ENCODE measurements at places on chromosomes 7 and 10. TPM values are rescaled to one million over a fixed set of nuclear protein-coding genes. Genes with fewer than 3 reads are reported as not detected.
A peak's percentile ranks its signal among the peaks of the same experiment; 100 is the strongest.

Gene ALOX5
- 480 TPM for total RNA-seq

Gene NUTM2A
- 0.14 TPM for total RNA-seq

Gene WDFY4
- 144 TPM for total RNA-seq

DNA sequence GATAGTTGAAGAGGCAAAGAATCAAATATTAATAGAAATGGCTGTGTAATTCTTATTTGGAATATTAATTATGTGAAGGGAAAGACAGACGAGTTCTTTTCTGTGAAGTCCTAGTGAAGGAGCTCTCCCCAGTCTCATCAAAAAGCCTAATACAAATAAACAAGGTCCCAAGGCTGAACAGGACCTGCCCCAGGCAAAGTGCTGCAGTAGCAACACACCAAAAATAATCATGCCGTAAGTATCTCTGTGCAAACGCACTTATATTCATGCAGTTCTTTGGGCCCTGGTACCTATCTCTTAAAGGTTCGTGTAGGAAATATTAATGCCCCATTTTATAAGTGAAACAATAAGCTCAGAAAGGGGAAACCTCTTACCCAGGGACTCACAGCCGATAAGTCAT is 12.2 kb upstream of the CHST15 start:
- DNase-seq, result no peak

Gene STK17A
- total RNA-seq, result 8.2 TPM

DNA sequence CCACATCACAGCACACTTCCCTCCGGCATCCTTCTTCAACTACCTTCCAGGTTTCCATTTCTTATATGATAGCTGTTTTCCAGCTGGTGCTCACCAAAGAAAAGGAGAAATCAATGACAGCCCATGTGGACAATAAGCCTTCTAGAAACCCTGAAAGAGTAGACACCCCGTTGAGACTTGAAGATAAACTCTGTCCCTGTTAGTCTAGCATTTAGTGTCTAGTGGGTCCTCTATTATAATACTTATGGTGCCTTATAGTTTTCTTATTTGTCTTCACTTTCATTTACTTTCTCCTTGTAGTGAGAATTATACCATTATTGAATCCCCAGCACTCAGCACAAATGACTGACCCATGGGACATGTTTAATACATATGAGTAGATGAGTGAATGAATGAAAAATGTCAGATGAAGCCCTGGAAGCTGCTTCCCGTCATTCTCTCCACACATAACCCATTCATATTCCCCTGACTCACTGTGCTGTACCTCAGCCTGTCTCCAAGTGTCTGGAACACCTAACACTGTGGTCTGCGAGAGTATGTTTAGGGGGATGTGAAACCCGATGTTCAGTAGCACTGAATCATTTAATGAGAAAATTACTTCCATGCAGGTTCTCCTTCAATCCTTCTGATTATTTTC is 377.6 kb downstream of the GPR158 start:
- no peak for DNase-seq

DNA sequence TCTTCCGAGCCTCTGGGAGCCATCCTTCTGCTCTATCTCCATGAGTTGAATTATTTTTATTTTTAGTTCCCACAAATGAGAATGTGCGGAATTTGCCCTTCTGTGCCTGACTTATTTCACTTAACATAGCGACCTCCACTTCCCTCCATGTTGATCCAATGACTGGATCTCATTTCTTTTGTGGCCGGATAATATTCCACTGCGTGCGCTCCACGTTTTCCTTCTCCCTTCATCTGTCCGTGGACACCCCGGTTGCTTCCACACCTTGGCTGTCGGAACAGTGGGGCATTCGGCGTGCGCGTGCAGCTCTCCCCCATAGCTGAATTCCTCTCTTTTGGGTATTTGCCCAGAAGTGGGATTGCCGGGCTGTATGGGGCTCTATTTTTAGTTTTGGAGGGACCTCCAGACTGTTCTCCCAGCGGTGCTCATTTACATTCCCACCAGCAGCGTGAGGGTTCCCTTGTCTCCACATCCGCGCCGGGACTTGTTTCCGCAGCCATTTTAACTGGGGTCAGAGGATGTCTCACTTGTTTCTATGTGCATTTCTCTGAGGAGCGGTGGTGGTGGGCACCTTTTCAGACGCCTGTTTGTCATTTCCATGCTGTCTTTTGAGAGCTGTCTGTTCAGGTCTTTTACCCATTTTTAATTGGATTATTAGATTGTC is 51.0 kb upstream of the SUN1 start:
- no peak for DNase-seq

DNA sequence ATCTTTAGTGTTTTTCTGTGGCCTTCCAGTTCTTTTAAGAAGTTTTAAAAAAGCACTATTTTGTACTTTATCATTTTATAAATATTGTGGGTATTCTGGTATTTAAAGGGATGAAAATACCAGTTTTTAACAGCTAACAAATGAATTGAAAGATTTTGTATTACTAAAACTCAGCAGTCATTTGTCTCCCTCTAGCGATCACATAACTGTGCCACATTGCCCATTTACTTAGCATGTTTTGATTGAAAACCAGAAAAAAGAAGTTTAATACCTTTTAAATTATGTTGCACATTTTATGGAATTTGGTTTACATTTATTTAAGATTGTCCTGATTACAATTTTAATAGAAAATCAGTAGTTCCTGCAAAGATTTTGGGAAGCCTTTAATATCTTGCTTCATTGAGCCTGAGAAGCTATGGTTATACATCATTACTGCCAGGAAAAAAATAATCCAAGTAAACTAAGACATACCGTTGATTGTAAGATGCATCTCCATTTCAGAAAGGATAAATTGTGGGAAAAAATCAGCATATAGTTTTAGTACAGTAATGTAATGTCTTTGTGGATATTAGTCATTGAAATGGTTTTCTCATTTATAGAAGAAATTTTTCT is 34.9 kb downstream of the TAX1BP1 start:
- DNase-seq, result peak; percentile 68

GRCh38 chr10:24193330-24193729 is 15.6 kb upstream of the KIAA1217 start:
- no peak for DNase-seq

- DNase-seq, result no peak
Observed at GRCh38 chr7:135459951-135460567, 49.8 kb downstream of the CNOT4 start.

Gene TEX47
- total RNA-seq, result not detected

Gene ZNF479
- not detected for total RNA-seq

- DNase-seq, result no peak
Observed at GRCh38 chr10:43250615-43251418, 16.0 kb downstream of the RASGEF1A start.

- DNase-seq, result no peak
Observed at GRCh38 chr10:90777621-90778020, 80.2 kb downstream of the HTR7 start.

DNA sequence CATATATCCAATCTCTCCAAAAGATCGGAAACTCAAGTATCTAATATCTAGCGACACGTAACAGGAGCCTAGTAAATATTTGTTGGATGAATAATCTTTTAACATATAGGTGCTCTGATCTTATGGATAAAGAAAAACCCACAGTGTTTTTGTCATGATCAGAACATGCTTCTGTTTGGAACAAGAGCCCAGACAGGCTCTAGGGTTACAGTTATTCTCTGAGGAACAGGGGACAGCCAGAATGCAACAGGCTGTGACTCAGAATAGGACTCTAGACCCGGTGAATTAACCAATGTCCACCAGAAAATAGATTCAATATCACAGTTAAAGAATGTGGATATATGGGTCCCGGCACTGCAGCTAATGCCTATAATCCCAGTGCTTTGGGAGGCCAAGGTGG is 296.1 kb upstream of the FZD8 start:
- DNase-seq, result no peak

Gene GJD4
- not detected for total RNA-seq

GRCh38 chr7:2713978-2714377 is 26.0 kb downstream of the AMZ1 start:
- DNase-seq, result no peak

DNA sequence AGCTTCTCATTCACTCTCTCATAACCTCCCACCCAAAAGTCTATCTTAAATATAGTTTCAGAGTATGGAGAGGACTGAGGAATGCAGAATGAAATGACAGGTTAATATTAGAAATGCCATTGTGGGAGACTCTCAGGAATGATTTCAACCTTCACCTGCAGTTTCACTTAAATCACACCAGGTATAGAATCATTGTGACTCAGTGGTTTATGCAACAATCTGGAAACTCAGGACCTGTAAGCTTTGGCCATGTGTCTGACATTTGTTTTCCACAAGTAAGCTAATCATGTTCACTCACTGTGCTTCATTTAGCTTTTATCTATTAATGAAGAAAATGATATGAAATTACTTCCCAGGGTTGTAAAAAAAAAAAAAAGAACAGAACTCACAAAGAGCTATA is 8.7 kb upstream of the PTPN12 start:
- DNase-seq, result peak; percentile 33

DNA sequence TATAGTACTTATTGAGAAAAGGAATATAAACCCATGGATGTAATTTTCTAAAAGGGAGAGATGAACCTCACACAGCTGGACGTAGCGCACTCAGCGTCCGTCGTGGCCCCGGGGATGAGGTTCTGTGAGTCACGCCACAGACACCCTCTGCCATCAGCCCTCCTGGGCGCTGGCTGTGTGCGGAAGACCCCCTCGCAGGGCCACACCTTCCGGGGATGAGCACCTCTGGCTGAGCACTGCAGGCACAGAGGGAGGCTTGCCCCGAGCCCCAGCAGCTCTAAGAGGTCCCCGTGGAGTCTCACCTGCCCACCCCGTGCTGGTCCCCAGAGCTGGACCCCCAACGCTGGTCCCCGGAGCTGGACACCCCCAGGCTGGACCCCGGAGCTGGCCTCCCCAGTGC is 215.8 kb downstream of the PTPRN2 start:
- DNase-seq, result no peak

Gene PYROXD2
- total RNA-seq, result 1.2 TPM

- no peak for DNase-seq
Observed at GRCh38 chr10:34954142-34954541, 136.0 kb downstream of the CUL2 start.

GRCh38 chr10:78815702-78816334 is 252.9 kb upstream of the ZMIZ1 start:
- DNase-seq, result no peak

DNA sequence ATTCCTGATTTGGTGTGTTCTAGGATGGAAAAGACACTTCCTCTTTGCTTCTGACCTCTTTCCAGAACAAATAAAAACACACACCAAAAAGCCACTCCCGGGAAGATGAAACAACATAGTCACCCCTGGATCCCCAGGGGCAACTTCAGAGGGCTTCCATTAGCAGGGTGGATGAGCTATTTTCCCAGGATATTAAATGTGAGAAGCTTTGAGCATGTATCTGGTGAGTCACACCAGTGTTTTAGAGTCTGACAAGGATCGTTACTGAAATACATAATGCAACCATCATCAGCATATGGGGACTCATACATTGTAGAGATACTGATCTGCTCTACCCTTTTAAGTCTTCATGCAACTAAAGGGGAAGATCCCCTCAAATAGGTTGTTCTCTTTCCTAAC is 115.5 kb upstream of the ZNF438 start:
- DNase-seq, result no peak

DNA sequence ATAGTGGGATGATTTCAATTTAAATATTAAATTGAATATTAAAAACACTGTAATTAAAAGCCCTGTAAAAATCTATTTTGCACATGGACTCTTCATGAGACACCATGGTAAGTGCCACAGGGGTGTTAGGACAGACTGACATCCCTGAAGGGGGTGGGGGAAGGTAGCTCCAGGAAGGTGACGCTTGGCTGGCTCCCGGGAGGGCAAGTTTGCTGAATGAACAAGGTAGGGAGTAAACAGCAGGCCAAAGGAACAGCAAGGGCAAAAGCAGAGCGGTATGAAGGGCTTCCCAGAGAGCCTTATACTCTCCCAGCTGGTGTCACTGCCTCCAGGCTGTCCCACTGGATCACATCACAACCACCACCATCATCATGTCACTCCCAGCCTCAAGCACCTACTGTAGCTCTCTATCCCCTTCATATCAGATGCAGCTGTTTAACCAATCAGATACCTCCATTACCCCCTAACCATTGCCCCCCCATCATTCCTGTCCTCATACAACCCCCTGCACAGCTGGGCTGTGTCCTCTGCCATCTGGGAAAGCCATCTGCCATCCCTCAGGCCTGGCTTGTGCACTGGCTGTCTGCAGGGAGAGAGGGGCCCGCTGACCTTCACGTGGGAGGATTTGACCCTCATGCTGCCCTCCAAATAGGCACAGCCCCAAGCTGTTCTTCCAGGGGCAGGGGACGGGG is 19.5 kb downstream of the HSPA12A start:
- DNase-seq, result no peak

DNA sequence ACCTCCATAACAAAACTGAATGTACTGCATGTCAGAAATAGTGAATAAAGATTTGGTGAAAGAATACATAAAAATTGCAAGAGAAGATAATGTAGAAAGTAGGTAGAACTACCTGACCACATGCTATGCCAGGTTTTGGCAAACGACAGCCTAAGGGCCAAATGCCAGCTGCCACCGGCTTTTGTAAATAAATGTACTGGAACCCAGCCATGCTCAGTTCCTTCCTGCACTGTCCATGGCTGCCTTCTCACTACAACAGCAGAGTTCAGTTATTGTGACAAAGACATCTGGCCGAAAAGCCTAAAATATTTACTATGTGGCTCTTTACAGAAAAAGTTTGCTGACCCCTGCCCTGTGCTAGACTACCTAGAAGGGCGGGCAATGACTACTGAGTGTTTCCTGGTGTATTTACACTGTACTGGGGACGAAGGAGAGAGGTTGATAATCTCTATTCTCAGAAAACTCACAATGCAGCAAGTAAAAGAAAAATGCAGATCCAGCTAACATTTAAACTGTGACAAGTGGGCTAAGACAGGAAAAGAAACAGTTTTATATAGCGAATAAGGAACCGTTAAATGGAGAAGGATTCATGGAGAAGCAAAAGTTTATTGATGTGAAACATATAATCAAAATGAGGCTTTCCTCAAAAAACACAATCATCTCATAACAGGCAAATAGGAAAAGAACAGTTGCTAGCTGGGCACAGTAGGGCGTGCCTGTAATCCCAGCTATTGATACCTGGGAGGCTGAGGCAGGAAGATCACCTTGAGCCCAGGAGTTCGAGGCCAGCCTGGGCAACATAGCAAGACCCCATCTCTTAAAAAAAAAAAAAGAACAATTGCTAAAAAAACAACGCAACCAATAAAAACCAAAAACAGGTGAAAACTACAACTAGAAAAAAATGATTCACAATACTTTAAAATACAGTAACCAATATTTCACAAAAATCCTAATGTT is 13.7 kb downstream of the KIN start:
- DNase-seq, result no peak

Gene PSTK
- total RNA-seq, result 8.0 TPM

DNA sequence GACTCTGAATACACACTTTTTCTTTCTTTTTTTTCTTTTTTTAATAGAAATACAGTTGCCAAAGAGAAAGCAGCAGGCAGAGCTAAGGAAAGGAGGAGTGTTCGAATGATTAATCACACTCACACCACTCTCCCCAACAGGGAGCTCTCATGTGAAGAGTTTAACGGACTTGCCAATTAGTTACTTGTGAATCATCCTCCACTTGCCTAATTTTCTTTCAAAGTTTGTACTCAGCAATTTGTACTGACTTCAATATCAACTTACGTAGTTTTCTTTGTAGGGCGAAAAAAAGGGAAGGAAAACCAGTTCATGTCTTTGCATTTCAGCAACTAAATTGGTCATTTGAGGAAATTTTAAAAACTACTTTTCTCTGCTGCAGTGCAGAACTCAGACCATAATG is 109.2 kb downstream of the PIP4K2A start:
- DNase-seq, result peak; percentile 50

GRCh38 chr10:113160641-113161040 is 210.6 kb downstream of the TCF7L2 start:
- DNase-seq, result peak; percentile 12

Gene NKX2-3
- not detected for total RNA-seq

Gene INTS15
- total RNA-seq, result 35.2 TPM

GRCh38 chr10:119246862-119247549 is 39.6 kb downstream of the GRK5 start:
- no peak for DNase-seq

Gene HOXA9
- not detected for total RNA-seq
